ENCODE measurements at places on chromosomes 11 and 22.

DNA sequence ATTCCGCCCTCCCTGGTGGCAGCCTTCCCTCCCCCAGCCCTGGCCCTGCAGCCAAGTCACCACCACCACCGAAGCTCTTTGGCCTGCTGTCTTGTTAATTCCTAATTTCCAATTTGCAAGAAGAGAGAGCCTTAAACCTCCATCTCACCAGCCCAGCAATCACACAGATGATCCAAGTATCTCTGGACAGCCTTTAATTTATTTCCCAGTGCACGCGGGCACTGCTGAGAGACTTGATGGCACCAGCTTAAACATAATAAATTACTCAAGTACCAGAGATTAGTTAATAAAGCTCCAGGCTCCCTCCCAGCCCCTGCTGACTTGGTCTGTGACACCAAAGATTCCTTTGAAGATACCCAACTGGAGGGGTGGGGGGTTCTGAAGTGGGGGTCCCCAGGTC is 494.7 kb downstream of the BUD13 start:
- no peak for DNase-seq

DNA sequence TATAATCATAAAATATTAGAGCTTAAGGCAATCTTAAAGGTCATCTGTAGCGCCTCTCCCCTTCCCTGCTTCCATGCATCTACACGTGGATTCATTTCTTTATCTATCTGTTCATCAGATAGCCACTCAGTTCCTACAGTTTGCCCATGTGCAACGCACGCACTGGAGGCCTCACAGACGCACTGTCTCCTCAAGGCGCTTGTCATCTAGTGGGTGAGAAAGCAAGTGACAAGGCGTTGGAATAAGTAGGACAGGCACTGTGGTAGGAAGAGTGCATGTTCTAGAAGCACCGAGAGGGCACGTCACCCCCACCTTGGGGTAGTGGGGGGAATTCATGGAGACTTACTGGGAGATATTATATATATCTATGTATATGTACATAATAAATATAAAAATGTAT is 20.8 kb upstream of the JAM3 start:
- DNase-seq: peak; percentile 11

DNA sequence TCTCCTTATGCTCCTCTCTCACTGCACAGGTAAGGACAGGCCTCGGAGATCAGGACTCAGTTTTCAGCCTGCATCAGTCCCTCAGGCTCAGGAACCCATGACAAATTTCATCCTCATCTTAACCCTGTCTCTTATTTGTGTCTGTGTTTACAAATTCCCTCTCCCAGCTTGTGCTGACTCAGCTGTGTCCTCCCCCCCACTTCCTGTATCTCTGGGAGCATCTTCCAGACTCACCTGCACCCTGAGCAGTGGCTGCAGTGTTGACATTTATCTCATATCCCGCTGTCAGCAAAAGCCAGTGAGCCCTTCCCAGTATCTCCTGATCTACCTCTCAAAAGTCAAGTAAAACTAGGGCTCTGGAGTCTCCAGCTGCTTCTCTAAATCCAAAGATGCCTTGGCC is 65.6 kb upstream of the VPREB1 start:
- no peak for DNase-seq

DNA sequence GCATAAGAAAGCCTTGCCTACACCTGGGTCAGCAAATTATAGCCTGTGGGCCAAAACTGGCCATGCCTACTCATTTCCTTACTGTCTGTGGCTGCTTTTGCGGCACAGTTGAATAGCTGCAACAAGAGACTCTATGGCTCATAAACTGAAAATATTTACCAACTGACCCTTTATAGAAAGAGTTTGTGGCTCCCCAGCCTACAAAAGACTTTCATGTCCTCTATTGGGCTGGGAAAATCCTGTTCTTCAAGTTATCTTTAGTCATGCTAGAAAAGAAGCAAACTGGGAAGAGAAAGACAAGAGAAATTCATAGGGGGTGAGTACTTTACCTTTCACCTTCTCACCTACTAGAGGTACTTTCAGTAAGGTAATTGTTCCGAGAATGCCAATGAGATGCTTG is 175.1 kb downstream of the SWAP70 start:
- DNase-seq: peak; percentile 78

DNA sequence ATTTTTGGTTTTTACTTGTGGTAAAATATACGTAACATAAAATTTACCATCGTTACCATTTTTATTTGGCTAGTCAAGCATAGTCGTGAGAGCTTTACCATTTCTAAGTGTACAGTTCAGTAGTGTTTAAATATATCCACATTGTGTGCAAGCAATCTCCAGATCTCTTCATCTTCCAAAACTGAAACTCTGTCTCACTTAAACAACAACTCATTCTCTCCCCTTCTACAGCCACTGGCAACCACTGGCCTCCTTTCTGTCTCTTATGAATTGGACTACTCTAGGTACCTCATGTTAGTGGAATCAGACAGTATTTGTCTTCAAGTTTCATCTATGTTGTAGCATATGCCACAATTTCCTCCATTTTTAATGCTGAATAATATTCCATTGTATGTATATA is 37.4 kb downstream of the SMC1B start:
- DNase-seq: no peak

GRCh38 chr11:72750086-72750485 is 2.1 kb downstream of the ARAP1 start:
- no peak for DNase-seq

DNA sequence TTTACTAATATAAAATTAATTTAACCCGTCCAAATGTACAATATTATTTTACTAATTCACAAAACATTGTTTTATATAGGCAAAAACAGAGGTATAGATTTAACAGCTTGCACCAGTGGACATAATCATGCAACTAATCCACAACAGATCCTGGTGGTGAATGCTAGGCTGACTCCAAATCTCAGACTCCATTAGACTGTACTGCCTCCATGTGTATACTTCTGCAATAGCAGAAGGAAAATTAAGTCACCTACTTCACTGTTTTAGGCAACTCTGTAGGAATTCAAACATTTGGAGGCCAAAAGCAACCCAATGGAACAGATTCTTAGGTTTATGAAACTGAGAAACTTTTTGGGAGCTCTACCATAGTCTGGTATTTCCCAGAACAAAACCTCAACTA is 30.0 kb upstream of the RAB39A start:
- no peak for DNase-seq

- peak; percentile 92 for DNase-seq
Measured at GRCh38 chr22:27718186-27719035, 83.1 kb downstream of the MN1 start.

GRCh38 chr22:31083377-31083768 is 2.3 kb downstream of the SMTN start:
- DNase-seq: no peak

GRCh38 chr11:66124564-66124963 is 54.5 kb downstream of the PACS1 start:
- DNase-seq: no peak

- DNase-seq: no peak
Measured at GRCh38 chr11:85948884-85949283, 93.7 kb downstream of the CCDC83 start.

DNA sequence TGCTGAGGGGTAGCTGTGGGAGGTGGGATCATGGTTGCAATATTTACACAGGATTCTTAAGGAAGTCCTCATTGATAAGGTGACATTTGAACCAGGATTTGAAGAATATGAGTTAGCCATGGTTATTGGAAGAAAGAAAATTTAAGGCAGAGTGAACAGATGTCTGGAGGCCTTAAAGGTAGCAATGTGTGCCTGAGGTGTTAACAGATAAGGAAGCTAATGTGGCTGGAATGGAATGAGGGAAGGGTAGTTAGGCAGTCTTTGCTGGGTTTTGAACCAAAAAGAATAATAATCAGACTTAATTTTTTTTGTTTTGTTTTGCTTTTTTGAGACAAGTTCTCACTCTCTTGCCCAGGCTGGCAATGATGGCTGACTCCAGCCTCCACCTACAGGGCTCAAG is 9.7 kb upstream of the DEPDC7 start:
- no peak for DNase-seq

DNA sequence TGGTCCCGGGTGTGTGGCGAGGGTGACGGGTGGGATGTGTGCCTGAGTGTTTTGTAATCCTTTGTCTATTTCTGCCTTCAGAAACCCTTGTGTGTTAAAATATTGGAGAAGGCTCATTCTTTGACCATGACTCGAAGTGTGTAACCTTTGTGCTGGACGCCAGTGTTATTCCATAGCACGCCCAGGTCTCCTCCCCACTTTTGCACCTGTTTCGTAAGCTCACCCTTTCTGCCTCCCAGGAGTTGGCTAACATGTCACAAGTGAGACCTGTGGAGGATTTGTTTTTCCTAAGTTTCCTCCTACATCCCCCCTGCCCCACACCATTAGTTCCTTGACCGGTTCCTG is 382 bp downstream of the C11orf54 start:
- no peak for DNase-seq

DNA sequence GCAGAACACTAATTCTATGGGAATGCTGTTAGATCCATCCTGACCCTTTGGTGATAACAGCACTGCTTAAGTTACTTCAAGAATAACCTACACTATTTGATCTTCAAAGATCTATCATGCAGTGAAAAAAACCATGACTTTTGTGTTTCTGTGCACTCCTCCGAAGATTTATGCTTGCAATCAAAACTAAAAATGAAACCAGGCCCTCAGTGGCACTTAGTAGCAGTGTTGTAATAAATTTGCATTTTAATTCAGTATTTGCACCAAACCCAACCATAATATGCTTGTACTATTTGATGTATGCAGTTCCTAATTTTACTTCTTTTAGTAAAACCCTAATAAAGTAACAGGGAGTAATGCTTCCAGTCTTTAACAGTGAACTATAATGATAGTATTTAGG is 130.7 kb downstream of the SOX6 start:
- DNase-seq: no peak

GRCh38 chr11:2305788-2306451 is 4.1 kb downstream of the TSPAN32 start:
- DNase-seq: peak; percentile 19

GRCh38 chr11:73277467-73277866 is 5.3 kb downstream of the P2RY6 start:
- no peak for DNase-seq

- no peak for DNase-seq
Measured at GRCh38 chr11:47204637-47204989, 10.2 kb upstream of the DDB2 start.

GRCh38 chr11:113113801-113114704 is 152.8 kb downstream of the NCAM1 start:
- no peak for DNase-seq

GRCh38 chr11:62484352-62484751 is 62.3 kb downstream of the AHNAK start:
- DNase-seq: no peak

- no peak for DNase-seq
Measured at GRCh38 chr11:19076744-19077589, 16.4 kb upstream of the MRGPRX2 start.

GRCh38 chr11:44816761-44817160 is 90.0 kb downstream of the TSPAN18 start:
- no peak for DNase-seq

GRCh38 chr22:39248254-39248653 is 3.5 kb upstream of the PDGFB start:
- no peak for DNase-seq

DNA sequence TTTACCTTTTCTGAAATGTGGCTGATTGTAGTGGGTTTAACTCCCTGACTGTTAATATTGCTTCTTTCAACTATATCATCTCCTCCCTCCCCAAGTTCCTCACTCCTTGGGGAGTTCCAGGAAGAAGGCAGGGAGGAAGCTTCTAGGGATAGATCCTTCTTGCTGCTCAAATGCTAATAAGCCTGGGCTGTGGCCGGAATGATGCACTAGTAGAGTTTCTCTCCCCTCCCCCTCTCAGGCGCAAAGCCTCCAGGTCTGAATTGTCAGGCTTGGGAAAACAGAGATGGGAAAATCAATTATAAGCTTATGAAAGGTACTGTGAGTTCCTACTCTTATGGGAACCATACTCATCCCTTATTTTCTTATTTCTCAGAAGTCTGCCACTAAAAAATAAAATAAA is 30.8 kb downstream of the FEZ1 start:
- no peak for DNase-seq

DNA sequence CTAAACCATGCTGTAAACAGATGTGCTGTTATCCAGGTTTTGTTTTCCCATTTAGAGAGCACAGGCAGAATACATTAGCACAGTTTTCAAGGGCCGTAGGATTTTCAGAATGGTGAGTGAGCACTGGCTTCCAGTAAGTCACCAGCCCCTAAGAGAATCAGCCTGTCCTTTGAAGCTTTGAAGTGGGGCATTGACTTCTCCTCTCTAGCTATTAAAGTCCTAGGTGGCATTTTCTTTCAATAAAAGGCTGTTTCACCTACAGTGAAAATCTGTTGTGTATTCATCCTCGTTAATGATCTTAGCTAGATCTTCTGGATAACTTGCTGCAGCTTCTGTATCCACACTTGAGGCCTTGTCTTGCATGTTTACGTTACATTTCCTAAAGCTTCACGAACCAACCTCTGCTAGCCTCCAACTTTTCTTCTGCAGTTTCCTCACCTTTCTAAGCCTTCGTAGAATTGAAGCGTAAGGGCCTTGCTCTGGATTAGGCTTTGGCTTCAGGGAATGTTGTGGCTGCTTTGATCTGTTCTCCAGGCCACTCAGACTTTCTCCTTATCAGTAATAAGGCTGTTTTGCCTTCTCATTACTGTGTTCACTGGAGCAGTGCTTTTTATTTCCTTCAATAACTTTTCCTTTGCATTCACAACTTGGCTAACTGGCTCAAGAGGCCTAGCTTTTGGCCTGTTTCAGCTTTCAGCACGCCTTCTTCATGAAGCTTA is 15.5 kb downstream of the CECR2 start:
- DNase-seq: no peak

DNA sequence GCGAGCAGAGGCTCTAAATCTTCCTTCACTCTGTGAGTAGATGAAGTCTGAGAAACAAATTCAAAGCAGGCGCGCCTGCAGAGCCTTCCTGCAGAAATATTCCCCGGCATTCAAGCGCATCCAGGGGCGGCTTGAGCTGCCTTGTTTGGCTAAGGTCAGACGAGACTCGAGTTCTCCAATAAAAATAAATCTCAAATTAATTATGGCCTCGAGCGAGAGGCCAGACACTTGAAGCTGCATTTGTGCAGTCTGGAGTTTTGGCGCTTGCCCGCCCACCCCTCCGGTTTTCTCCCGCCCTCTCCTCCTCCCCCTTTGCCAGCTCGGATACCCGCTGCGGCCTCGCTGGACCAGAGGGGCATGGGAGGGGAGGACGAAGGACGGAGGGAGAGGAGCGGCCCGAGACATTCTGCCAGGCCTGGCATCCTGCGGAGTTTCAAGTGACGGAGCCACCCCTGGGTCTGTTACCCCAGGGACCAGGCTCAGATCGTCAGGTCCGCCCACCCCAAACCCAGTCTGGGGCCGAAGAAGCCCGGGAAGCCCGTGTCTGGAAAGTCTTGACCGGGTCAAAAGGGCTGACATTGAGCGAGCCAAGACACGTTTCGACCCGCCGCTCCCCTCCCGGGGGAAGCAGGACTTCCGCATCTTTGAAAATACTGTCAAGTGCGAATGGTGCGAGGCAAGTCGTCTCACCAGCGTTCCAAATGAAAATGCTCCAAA is 3.8 kb upstream of the FLI1 start:
- no peak for DNase-seq

All from RWPE2 (cell line).